ENCODE measurements at places on chromosomes 12 and 14.

DNA sequence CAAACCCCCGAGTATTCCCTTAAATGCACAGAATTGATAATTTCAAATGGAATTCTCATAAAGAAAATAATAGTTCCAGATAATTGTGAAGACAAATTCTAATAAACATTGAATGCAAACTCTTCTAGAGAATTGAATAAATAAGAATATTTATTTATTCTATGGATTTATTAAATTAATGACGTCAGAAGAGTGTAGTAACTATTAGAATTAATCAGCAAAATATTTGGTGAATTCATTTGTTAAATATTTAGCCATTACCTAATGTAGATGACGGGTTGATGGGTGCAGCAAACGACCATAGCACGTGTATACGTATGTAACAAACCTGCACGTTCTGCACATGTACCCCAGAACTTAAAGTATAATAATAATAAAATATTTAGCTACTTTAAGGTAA is 33.4 kb upstream of the TBPL2 start:
- DNase-seq = no peak

GRCh38 chr14:61140872-61141271 is 140.3 kb downstream of the TMEM30B start:
- no peak for DNase-seq

DNA sequence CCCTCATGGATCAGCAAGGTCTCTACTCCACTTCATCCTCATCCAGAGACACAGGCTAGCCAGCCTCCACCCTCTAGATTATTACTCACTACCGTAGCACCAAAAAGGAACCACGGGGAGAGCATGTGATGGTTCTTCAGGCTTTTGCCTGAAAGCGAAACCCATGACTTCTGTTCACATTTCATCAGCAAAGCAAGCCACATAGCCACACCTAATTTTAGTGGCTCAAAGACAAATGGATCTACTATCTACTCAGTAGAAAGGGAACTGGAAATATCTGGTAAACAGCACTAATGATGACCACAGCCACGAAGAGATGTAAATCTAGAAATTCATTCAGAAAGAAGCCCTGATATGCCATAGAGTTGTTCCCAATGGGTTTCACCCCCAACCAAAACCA is 51.4 kb downstream of the VCPKMT start:
- DNase-seq = no peak

DNA sequence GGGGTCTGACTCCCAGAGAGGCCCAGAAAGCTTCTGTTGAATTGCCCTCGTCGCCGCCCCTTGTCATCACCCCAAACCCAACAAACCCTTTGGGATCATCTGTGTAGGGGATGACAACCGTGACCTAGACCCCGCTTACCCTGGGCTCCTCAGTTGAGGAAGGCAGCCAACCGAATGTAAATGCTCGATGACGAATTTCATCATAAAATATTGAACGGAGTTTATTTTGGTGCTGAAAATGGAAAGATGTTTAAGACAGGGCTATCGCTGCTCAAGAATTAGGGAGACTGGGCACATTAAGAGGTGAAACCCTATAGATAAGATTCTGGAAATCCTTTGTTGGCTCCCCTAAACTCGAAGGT is 512 bp downstream of the ACTR10 start:
- no peak for DNase-seq

GRCh38 chr12:82650627-82651337 is 35.9 kb upstream of the TMTC2 start:
- peak; percentile 11 for DNase-seq

- no peak for DNase-seq
These were observed 48.5 kb downstream of the SVOP start for GRCh38 chr12:108972358-108972757.

GRCh38 chr12:51533799-51534198 is 57.2 kb upstream of the SCN8A start:
- no peak for DNase-seq

GRCh38 chr12:41530441-41530840 is 342.3 kb downstream of the PDZRN4 start:
- DNase-seq = no peak

DNA sequence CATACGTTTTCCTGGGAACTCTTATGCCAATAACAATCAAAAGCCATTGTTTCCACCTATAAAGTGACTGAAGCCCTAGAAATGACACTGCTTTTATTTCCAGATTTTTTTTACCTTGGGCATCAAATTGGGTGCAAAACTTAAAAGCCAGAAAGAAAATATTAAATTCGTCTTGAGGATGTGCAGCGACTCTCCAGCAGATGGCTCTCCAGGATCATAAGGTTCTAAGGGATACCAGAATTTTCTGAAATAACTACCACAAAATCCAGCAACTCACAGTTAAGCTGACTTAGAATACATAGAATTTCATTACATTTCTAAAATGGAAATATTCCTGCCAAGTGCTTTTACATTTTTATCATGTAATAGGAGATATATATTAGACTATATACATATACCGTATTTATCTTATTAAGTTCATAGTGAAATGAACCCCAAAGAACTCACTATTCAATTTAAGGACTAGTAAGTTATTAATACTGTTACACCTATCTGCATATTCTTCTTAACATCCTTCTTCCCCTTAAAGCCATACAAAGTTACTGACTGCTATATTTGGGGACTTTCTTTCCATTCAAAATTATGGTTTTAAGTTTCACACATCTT is 44.0 kb downstream of the ARMH4 start:
- peak; percentile 44 for DNase-seq

DNA sequence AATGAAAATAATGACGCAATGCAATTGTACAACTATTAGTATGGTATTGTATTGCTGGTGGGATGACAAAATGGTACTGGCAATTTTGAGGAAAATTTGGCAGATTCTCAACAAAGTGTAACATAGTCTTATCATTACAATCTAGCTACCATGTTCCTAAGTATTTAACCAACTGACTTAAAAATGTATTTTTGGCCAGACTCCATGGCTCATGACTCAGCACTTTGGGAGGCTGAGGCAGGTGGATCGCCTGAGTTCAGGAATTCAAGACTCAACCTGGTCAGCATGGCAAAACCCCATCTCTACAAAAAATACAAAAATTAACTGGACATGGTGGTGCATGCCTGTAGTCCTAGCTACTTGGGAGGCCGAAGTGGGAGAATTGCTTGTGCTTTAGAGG is 1409.5 kb downstream of the AACS start:
- DNase-seq = no peak

DNA sequence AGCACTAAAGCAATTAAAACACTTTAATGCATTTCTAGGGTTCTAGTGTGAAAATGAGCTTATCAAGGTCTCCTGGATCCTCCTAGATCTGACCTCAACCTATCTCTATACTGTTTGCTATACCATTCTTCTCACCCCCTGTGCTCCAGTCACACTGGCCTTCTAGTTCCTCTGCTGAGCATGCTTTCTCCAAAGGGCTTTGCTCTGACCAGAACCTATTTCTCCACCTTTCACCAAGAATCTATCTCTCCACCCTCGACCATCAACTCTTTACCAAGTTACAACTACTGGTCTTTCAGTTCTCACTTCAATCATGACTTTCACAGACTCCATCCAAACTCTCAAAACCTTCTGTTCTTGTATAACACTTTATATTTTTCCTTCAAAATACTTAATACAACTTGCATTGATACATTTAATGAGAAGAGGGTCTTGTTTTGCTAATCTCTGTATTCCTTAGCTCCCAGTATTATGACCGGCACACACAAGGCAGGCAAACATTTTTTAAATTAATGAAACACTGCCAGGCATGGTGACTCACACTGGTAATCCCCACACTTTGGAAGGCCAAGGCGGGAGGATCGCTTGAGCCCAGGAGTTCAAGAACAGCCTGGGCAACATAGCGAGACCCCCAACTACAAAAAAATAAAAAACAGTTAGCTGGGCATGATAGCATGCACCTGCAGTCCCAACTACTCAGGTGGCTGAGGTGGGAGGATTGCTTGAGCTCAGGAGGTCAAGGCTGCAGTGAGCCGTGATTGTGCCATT is 22.8 kb downstream of the PPP1R12A start:
- no peak for DNase-seq

- DNase-seq = no peak
These were observed 21.1 kb upstream of the ATF1 start for GRCh38 chr12:50742776-50743175.

DNA sequence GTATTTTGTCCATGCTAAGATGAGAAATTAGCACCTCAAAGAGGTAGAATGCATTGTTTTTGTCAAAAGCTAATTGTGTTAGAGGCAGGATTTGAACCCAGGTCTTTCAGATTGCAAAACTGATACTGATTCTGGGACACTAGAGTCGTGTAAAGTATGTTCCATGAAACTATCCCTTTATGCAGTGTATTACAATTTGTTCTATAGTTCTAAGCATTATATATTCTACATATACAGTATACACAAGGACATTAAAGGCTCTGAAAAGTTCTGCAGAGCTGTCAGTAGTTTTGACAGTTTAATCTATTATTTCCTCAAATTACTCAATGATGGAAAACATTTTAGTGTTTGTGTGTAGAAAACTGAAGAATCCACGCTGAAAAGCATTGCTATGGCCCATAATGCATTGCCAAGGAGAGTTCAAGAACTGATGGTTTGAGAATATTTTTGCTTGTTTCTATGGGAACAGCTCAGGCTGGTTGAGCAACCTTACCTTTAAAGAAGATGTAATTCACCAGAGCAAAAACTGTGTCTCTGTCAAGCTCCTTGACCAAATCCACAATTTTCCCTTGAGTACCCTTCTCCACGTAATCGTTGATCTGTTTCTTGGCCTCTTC is 6.2 kb downstream of the SERPINA1 start:
- DNase-seq = no peak
